ENCODE measurements at places on chromosomes 12 and 14. TPM values are rescaled to one million over a fixed set of nuclear protein-coding genes. Genes with fewer than 3 reads are reported as not detected.

TAS2R42 gene
- not detected for total RNA-seq

OR4K5 gene
- total RNA-seq = not detected

CCDC198 gene
- not detected for total RNA-seq

CFAP251 gene
- 1.1 TPM for total RNA-seq

ABCD2 gene
- total RNA-seq = not detected

TMCC3 gene
- 30.9 TPM for total RNA-seq

POTEM gene
- total RNA-seq = not detected

TPPP2 gene
- total RNA-seq = not detected

TPH2 gene
- total RNA-seq = not detected

SMOC1 gene
- under 0.01 TPM for total RNA-seq

VPS29 gene
- 64.0 TPM for total RNA-seq

MYH7 gene
- not detected for total RNA-seq

WDR20 gene
- total RNA-seq = 13.6 TPM

KRT6C gene
- total RNA-seq = not detected

PELI2 gene
- 3.6 TPM for total RNA-seq

ITGB7 gene
- 0.38 TPM for total RNA-seq

CACNA2D4 gene
- 0.81 TPM for total RNA-seq

CMKLR1 gene
- total RNA-seq = 0.28 TPM

CLEC4C gene
- total RNA-seq = not detected

ANO2 gene
- total RNA-seq = 33.1 TPM

RNU4-1 gene
- 465 TPM for total RNA-seq

NXPH4 gene
- 2.5 TPM for total RNA-seq

KRT8 gene
- 20.7 TPM for total RNA-seq

RPGRIP1 gene
- total RNA-seq = not detected

NTF3 gene
- not detected for total RNA-seq

All from endothelial cell of coronary artery (primary cell).